ENCODE measurements at places on chromosomes 4 and X.

GRCh38 chrX:110146521-110146920 is 143.6 kb downstream of the TMEM164 start:
- DNase-seq, result peak; percentile 52

DNA sequence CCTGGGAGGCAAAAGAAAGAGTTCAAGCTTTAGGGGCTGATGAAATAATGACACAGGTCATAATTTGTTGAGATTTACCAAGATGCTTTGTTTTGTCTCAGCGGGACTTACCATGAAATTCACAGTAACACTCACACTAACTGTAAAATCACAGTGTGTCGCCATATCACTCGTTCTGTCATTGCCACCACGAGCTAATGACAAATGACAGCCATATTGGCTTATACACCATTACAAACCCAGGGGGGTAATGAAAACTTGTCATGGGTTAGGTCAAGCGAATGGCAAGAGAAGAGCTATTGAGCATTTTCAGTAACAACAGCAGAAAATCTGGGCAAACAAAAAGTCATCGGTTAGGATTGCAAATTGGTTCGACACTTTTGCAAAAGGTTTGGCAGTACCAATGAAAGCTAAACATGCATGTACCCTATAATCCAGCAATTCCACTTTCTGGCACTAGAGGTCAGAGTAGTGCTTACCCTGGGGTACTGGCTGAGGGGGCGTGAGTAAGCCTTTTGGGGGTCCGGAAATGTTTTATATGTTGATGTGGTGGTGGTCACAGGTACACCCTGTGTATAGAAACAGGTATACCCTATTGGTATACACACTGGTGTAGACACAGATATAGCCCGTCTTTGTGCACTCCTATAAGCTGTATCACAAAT is 83.9 kb upstream of the RAI2 start:
- no peak for DNase-seq

DNA sequence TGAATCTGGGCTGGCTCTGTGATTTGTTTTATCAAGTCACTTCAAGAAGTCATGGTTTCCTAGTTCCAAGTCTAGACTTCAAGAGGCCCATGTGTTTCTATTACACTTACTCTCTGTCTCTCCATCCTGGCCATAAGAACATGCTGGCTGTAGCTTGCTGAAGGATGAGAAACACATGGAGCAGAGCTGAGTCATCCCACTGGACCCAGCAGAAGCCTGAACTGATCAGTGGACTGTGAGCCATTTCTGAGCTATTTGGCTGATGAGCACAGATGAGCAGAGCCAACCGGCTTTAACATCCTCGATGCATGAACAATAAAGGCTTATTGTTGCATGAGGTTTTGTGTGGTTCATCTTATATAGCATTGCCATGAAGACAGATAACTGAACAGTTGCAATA is 290.6 kb upstream of the BOD1L1 start:
- DNase-seq, result peak; percentile 99

DNA sequence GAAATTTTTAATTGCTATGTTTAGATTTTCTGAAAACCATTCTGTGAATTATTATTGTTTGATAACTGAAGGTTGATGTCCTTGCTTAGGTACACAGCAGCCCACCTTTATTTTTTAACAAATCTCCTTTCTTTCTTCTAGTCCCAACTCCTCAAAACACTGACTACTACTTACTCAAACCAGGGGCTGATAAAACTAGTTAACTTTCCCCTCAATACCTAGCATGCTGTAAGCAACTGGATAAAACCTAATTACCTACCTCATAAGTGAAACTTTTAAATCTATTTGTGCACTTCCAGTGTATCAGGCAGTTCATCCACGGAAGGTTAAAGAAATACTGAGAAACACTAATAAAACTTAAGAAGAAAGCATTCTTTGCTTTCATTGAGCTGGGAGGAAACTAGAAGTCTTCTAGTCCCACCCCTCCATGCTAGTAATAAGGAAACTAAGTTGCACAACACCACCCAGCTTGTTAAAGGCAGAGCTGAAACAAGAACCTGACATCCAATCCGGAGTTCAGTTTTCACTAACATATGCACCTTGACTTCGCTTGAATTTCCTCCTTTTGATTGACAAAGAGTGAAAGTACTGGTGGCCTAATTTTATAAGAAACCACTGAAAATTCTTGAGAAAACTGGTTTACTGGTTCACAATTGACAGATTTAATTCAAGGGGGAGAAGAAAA is 180.2 kb upstream of the TET2 start:
- no peak for DNase-seq

DNA sequence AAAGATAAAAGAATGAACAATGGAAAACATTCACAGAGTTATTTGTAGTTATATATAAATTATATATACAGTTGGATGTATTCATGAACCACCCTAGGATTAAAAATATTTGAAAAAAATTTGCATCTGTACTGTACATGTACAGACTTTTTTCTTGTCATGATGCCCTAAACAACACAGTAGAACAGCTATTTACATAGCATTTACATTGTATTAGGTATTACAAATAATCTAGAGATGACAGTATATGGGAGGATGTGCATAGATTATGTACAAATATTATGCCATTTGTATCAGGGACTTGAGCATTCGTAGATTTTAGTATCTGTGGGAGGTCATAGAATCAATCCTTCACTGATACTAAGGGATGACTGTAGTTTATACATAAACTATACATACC is 44.8 kb downstream of the GSTCD start:
- no peak for DNase-seq

DNA sequence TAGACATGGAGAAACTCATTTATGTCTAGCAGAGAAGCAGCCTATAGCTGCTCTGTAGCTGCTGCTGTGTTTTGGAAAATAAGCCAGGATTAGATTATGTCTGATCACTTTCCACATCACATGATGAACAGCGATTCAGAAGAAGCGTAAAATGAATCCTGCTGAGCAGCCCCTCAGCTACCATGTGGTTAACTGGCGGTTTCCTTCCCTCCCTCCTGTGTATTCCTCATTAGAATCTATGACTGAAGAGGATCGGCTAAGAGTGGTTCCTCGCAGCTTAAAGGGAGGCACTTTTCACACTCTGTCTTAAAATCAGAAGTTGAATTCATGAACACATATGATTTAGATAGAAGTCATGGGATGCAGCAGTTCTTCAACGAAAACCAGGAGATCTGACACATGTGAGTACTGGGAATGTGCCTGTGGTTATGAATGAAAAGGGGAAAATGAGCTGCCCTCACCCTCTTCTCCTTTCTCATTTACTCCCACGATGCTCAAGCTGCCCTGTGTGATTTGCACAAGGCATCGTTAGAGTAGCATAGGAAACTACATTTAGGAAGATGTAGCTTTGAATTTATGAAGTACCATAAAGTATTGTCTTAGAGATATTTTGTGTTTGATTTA is at the start of gene PPEF1:
PPEF1 (plus strand) TSS at position 220 of the 624 bp plus-strand sequence; CDS start at position 356, 136 bp downstream.
- DNase-seq, result no peak

DNA sequence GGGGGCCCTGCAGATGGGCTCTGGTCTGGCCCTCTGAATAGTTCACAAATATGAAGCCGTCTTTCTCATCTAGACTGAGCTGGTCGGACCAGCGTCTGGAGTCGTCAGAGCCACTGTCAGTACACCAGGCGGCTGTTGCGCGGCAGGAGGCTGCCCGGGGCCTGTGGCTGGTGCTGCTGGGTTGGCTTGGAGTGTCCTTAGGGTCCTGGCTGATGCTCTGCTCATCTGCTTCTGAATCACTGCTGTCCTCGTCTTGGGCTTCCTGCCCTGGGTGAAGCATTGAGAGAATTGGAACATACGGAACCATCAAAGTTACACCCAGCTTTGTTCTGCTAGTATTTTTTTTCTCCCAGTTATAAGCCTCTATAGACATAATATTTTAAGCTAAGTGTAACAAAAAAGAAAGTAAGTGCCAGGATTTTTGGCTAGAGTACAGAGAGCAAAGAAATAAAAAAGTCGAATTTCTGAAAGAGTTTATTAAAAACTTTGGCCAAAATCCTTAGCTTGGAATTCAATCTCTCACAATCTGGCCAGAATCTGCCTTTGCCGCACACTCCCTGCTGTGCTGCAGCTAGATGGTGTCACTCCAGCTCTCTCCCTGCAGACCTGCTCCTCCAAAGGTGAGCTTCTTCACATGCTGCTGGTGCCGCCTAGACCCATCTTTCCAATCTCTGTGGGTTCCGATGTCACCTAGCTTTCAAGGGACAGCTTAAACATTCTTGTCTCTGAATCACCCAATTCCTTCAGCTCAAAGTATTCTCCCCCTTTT is 96.2 kb downstream of the CDS1 start:
- DNase-seq, result no peak

DNA sequence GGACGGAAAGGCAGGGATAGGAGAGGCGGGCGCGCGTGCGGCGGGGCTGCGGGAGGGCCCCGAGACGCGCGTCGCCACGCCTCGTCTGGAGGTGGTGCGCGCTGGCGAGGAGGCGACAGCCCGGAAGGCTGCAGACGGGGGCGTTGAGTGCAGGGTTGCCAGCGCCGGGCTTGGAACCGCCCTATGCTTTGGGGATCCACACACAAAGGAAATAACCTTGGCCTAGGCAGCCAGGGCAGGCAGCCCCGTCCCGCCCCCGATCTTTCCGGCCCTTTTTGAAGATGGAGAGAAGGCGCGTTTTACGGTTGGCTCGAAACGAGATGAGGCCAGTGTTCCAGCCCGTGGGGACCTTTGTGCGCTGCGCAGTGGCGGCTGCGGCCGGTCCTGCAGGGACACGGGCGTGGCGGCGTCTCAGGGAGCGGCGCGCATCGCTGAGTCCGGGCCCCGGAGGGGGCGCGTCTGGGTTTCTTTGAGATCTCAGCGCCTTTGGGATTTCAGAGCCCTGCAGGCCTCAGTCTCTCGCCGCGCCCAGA is 50.8 kb upstream of the TRIM2 start:
- peak; percentile 11 for DNase-seq

- peak; percentile 3 for DNase-seq
Observed at GRCh38 chrX:15617111-15617510, 16.4 kb upstream of the ACE2 start.

GRCh38 chrX:2664502-2664901 is 26.6 kb upstream of the CD99 start:
- peak; percentile 79 for DNase-seq

- DNase-seq, result no peak
Observed at GRCh38 chr4:128553686-128554515, 255.6 kb upstream of the JADE1 start.

DNA sequence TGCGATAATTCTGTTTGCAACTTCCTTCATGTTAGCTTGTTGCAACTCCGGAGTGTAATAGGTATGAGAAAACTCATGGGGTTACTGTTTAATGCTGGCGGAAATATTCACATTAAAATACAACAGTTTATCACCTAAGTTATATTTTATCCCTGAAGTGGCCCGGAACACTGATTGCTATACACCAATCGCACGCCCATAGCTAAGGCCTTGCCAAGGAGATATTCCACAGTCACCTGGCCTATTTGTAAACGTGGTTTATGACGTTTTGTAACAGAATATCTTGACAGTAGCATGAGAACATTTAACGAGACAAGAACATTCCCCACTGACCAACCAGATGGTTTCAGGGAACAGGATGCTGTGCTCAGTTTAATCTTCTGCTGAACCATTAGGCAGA is 23.2 kb upstream of the FAM90A26 start:
- no peak for DNase-seq

- peak; percentile 71 for DNase-seq
Observed at GRCh38 chrX:53116101-53116500, 22.2 kb downstream of the KANTR start.

GRCh38 chr4:109701566-109702410 is 1.5 kb downstream of the CASP6 start:
- no peak for DNase-seq

DNA sequence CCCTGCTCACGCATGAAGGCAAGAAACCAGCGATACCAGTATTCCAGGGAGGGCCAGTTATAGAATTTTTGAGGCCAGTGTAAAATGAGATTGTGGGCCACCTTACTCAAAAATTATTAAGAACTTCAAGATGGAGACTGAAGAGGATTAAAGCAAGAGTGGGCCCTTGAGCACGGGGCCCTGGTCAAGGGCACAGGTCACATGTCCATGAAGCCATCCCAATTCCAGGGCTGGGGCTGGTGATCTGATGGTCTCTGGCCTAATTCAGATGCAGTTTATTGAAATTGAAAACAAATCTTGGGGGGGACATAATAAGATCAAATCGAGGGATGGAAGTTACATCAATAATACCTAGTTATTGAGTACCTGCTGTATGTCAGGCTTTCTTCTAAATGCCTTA is 58.3 kb downstream of the SMIM20 start:
- no peak for DNase-seq

DNA sequence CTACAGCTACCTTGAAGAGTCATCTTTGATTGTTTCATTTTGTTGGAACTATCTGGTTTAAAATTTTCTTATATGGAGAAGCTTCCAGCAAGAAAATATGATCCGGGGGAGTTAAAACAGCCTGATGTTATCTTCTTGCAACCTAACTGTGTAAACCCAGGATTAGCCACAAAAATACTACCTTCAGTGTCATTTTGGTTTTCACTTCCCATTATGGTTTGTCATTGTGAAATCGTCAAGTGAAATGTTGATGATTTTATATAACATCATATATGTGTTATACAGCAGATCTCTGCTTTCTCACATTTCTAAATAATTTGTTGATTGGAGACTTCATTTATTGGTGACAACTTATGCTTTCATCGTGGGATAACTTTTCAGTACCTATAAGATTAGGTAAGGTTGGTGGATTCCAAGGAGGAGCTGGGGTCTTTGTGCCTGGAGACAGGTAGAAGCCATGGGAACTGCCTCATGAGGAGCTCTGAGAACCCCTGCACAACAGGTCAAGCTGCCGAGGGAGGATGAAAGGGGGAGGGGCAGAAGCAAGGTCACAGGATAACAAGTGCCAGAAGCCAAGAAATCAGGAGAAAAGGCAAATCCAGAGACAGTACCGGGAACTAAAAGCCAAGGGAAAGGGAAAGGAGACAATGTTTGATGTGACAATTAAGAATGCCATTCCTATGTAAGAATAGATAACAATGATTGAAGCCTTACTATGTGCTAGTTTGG is 7.2 kb downstream of the ARHGAP24 start:
- no peak for DNase-seq

DNA sequence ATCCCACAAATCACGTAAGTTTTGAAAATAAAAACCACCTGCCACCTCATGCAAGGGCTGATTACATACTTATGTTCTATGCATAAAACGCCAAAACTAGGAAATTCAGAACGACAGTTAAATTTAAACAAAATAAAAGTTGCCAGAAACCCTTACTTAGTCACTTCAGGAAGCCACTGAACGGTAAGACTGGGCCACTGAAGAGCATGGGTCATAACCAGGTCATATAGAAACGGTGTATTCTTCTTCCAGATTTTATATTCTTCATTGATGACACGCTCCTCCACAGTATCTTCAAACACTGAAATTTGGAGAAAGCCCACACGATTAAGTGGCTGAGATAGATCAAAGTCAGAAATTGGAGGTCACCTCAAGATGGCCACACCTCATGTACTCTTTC is 1.2 kb downstream of the RBBP7 start:
- DNase-seq, result no peak

Measured in fibroblast of gingiva (primary cell).